Activated CD4-positive, alpha-beta memory T cell treated with anti-CD3 and anti-CD28 coated beads for 36 hours (primary cell): ENCODE measurements at places on chromosomes 1 and 21.

- DNase-seq = no peak
Observed at GRCh38 chr1:218695525-218695924, 350.4 kb downstream of the TGFB2 start.

DNA sequence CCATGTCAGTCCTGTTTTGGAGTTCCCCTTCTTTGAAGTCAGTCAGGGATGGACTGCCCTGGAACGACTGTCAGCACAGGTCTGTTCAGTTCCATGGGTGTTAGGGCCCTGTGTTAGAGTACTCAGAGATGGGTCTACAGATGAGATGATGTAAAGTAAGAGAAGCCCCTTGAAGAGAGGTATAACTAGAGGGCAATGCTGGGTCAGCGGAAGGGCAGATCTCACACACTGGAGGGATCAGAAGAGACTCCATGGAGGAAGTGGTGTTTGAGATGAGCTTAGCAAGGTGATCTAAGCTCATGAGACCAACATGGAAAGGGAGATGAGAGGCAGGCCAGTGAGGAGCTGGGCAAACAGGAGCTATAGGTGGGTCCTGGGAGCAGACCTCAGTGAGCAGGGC is 7.6 kb downstream of the PPFIA4 start:
- DNase-seq = no peak

DNA sequence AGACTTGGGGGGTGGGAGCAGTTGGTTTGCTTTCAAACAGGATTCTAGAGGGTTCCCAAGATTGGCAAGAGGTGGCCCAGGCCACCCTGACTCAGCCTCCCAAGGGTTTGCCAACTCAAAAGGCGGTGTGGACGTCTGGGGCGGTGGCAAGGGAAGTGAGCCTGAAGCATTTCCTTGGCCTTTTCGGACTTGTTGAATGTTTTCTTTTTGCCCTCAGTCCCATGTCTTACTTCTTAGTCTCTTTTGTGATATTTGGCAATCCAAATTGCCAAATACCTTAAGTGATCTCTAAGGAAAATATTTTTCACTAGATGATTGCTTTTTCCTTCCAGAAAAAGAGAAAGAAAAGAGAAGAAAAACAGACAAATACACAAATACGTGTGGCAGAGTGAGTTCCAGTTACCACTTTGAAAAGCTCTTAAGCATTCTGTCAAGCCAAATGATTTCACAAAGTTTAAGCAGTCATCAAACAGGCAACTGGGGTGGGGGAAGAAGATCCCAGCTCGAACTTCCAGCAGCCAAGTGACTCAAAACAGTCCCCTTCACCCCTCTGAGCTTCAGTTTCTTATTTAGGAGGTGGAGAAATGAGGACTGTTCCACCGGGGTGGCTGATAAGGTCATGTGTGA is 374.6 kb upstream of the USP24 start:
- DNase-seq = no peak

DNA sequence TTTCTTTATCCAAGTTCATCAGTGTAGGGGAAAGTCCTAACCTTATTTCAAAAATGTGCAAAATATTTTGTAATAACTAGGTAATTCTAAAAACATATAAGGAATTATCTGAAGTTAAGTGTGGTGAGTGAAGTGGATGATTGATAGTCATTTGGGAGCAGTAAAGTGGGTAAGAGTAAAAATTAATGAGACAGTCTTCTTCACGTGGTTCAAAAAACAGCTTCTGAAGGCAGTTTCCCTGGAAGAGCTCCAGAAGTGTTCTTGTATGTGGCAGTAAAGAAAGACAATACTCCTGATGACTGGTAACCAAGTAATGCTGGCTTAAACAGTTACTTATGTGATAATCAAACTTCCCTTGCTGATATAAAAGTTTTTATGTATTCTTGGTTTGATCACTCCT is 50.3 kb downstream of the LEPR start:
- no peak for DNase-seq

DNA sequence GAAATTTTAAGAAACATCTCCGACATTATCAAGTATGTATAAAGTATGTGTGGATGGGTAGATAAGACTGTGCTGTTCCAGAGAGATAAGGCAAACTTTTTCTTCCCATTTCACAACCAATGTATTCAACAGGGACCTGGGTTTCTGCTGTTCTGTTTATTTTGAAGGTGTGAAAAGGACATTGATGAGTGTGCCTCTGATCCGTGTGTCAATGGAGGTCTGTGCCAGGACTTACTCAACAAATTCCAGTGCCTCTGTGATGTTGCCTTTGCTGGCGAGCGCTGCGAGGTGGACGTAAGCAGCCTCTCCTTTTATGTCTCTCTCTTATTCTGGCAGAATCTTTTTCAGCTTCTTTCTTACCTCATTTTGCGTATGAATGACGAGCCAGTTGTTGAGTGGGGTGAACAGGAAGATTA is 174.0 kb downstream of the CRB1 start:
- no peak for DNase-seq
